ENCODE measurements at places on chromosomes 4 and X.

DNA sequence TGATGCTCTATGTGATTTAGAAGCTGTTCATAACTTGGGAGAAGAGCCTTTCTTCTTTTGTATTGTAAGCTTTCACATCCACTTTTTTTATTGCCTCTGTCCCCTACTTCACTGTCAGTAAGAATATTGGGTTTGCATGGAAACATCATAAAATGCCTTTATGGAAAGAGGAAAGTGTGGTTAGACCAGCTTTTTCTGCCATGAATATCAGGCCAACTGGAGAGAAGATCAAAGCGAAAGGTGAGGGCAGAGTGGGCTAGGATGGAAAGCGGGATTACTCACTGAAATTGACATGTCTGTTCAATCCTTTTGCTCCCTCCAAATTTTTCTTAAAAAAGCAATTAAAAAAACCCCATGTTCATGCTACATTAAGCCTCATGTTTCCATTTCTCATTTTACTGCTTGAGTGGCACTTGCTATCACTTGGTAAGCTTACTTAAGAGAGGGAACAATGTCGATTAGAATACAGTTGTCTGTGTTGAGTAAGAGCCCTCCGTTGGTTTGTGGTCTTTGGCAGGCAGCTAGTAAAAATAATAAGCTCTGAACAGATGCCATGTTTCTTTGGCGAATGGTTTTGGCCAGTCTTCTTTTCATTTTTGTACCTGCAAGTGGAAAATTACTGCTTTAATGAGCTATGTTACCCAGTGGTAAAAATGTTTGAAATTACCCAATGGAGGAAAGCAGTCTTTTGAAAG is 35.9 kb downstream of the SUPT20HL1 start:
- peak; percentile 24 for DNase-seq

- DNase-seq, result peak; percentile 62
Observed at GRCh38 chrX:110847334-110847733, 51.7 kb upstream of the CHRDL1 start.

DNA sequence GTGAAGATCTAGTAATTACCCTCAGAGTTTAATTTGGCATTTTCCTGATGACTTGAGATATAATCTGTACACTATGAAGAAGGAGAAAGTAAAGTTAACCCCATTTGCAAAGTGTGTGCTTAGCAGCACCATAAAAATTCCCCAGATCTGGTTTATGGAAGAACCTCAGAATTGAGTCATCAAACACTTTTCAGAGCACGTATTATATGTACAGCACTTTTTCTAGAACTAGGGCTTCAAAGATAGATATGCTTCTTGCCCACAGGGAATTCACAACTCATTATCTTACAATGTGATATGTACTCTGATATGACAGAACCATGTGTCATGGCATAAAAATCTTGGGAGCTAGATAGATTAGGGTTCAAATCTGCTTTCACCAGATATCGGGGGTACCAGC is 150.9 kb downstream of the SLC10A7 start:
- DNase-seq, result no peak

DNA sequence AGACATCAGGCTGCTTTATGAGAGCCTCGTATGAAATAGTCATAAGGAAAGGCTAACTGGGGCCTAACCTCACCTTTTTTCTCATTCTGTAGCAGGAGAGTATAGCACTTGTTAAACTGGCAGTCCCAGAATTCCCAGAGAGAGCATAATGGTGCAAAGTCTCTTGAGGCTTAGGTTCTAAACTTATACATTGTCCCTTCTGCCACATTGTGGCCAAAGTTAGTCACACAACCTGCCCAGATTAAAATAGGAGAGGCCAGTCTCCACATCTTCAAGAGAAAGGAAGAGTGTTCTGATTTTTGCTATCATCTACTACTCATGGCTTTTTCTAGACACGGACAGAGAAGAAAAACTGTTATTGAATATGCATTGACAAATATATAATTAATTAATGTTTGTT is 1588.9 kb upstream of the PCDH7 start:
- DNase-seq, result no peak

DNA sequence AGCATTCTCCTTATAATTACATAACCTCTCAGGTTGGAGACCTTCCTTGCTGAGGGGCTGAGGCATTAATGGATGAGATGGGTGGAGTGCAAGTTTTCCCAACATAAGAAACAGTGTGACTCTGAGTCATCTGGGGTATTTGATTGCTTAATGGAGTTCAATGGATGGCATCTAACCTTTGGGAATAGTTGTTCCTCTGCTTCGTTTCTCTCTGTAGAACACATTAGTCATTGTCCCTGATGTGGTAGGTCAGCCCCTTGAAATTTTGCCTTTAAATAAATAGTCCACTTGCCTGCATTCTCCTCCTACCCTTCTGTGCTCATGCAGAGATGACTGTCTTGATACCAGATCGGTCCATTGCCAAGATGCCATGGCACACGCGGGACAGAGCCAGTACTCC is 38.6 kb downstream of the SLITRK2 start:
- no peak for DNase-seq

DNA sequence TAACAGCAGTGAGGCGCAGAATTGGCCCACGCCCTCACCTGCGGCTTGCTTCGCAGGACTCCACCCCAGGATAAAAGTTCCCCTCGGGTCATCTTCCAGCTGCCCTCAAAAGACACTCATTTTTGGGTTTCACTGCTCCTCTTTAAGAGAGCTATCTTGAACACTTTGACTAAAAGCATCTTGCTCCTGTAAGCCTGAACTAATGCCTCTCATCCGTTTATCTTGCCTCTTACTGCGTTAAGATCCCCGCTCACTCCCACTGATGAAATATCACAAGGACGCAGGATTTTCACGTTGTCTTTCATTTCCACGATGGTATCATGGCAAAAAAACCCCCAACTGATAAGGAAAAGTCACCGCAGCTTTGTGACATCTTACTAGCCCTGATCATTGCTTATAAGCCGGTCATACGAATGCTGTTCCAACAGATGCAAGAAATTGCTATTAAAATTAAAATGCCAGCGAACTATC is 591 bp upstream of the ACSL4 start:
- no peak for DNase-seq

- DNase-seq, result no peak
Observed at GRCh38 chr4:8495803-8496202, 55.2 kb downstream of the TRMT44 start.

GRCh38 chr4:103303011-103303410 is 104.9 kb upstream of the CENPE start:
- no peak for DNase-seq

DNA sequence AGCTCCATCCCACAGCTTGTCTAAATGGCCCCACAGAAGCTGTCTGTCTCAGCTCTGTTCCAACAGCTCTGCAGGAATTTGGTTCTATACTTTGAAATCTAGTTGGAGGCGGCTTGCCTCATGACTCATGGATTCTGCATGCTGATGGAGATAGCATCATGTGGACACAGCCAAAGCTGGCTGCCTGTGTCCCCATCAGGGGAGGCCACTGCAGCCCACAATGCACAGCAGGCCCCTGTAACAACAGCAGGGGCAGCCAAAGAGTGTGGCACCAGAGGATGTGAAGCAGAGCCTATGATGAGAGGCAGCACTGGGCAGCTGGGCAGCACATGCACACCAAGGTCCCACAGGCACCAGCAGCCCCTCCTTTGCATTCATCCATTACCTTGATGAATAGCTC is 67.2 kb downstream of the DCAF12L1 start:
- DNase-seq, result no peak

Data from NCI-H446 (cell line).